ENCODE measurements at places on chromosomes 5 and 9.

DNA sequence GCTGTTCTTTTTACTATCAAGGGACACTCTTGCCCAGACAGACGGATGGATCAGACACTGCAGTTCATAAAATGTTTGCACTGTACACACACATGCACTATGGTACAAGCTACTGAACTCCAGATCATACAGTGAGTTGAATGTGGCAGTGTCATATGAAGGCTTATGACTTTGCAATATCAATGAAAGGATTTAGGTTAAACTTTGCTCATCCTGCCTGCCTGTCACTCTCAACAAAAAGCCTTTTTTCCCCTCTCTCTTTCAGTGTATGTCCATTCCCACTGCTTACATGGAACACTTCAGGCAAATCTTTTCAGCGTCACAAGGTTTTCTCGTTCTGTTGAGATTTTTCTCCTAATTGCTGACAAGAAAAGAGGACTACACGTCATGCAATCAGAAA lies 97.4 kb downstream of the BNC2 start:
- DNase-seq, result no peak

GRCh38 chr5:91378752-91379211 lies 4.3 kb downstream of the ARRDC3 start:
- peak; percentile 18 for DNase-seq

DNA sequence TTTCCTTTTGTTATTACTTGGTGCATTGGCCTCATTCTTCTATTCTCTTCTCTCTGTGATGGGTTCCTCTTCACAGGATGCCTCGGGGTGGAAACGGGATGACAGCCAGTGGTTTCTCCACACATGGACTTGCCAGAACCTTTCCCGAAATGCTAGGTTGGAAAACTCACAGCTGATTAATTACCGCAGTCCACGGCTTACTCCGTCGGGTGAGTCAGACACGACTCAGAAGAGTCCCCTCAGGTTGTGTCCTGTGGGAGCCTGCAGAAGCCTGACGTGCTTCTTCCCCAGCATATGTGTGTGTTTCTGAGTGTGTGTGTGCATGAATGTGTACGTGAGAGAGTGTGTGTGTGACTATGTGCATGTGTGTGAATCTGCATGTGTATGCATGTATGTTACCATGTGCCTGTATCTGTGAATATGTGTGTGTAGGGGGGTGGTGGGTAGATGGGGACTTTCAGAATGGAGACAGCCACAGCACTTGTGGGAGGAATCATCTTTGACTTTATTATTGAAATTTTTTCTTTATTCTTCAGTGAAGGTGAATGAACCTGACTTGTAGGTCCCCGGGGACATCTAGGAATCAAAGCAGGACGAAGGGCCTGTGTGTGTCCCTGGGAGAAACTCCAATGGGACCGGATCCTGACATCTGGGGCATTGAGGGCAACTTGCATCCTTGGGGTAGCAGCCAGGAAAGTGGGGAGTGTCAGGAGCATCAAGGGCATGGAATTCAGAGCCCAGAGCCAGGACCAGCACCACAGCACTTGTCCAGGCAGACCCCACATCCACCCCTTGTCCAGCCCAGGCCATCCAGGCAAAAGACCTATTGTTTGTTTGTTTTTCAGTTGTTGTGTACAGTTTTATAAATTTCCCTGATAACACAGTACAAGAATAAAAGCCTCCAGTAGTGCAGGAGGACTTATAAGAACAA lies 21.9 kb upstream of the MED10 start:
- DNase-seq, result no peak

DNA sequence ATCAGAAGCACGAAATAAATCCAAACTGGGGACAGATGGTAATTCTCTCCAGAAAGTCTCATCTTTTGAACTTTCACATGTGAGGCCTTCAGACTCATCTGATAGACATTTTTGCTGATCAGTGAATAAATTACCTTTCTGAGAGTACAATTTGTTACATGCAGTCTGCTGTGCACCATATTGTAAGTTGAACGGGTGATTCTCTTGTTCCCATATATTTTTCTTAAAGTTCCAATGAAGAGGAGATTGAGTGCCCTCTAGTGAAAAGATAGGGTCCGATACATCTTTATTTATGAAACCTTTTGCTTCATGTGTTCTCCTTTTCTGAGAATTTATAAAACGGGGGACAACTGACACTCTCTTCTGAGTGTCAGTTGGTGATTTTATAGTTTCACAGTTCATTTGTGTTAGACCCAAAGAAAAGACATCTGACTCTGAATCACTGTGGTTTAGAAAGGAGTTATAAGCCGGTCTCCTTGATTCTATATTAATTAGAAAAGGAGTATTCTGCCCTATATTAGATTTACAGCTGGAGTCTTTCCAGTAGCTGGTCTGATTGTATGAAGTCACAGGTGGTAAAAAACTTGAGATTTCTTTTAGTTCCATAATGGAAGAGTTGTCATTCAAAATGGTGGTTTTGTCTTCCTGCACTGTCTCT lies 30.4 kb downstream of the GNG10 start:
- peak; percentile 42 for DNase-seq

DNA sequence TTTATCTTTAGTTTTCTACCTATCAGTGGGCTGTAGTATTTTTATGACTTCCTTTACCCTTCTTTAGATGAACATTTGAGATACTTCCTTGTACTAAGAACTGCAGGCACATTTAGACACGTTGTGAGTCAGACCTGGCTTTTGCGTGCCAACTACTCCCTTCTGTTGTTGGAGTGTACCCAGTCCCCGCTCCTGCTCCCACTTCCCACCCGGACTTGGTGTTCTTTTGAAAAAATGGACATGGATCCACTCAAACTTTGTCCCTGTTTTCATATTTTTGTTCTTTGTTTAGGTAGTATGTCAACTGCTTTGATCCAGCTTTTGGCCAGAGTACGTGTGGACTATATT lies 60.7 kb downstream of the PARP8 start:
- no peak for DNase-seq

DNA sequence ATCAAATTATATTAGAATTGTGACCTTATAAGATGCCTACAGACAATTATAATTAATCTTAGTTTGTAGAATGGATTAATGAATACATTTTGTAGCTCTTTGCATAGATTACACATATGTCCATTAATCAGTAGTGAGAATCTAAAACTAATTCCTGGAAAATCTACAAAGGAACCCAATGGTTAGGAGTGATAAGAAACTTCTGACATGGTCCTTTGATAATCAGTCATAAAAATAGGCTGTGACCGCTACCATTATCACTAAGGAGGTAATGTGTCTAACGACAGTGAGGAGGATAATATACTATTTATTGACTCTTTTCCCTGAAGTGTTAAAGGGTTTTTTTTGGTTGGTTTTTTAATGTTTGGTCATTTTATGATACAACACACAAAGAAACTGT lies 46.6 kb downstream of the BNC2 start:
- no peak for DNase-seq

DNA sequence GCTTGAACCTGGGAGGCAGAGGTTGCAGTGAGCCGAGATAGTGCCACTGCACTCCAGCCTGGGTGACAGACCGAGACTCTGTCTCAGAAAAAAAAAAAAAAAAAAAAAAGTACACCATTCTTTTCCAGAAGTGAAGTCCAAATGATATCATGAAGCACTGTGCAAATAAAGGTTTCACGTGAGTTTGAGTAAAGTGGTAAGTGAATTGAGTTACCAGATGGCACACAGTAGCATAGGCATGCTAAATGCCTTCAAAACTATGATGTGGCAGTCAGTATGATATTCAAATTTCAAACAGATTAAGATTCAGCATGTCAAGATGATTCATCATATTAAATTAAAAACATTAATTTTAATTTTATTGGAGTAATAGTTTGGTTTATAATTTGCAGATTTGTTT lies 195.2 kb downstream of the TAF11L14 start:
- no peak for DNase-seq

DNA sequence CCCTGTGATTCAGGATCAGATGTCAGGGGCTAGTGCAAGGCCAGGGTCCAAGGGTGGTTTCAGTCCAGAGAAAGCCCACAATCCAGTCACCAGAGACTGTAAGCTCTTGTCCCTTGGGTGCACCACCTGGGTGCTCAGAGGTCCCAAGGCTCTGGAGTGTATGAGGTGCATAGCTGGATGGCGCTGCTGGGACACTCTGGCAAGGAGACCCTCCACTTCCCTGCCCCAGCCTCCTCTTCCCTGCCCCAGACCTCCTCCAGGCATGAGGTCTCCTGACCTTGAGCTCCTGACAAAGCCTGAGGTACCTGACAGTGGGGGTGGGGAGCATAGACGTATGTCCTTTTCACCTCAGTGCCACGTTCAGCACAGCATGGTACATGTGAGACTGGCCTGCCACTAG lies 7.0 kb downstream of the CSF2 start:
- DNase-seq, result no peak

- peak; percentile 72 for DNase-seq
These were observed 63.1 kb upstream of the CXCL14 start for GRCh38 chr5:135641734-135642487.

DNA sequence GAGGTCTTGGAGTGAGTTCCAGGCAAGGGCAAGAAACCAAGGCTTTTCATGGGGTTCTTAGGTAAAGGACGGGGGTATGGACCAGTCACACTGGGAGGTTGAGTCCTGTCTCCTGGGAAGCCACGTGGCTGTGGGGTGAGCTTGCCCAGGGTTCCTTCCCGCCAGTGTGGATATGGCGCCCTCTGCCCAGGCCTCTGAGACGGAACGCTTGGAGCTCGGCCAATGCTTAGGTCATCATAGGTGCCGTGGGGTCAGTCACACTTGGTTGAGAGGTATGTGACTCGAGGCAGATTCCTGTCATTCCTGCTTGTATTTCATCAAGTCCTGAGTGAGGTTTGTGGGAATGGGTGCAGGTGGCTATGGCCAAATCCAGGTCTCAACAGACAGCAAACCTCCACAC lies 46.2 kb downstream of the TENT4A start:
- DNase-seq, result no peak

Data from umbilical cord (tissue), 2 donors.